ENCODE measurements at places on chromosomes 6 and 20.

DNA sequence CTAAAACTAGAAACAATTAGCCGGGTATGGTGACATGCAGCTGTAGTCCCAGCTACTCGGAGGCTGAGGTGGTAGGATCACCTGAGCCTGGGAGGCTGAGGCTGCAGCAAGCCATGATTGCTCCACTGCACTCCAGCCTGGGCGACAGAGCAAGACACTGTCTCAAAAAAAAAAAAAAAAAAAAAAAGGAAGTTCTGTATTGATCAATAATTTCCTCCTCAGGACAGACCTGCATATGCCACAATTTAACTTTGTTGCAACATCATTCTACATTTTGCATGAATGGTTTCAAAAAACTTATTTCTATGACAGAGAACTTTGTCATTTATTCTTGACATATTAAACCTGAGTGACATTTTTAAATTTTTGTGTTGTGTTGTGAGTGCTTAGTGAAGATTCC is 5.5 kb downstream of the DNAJC5 start:
- no peak for DNase-seq

DNA sequence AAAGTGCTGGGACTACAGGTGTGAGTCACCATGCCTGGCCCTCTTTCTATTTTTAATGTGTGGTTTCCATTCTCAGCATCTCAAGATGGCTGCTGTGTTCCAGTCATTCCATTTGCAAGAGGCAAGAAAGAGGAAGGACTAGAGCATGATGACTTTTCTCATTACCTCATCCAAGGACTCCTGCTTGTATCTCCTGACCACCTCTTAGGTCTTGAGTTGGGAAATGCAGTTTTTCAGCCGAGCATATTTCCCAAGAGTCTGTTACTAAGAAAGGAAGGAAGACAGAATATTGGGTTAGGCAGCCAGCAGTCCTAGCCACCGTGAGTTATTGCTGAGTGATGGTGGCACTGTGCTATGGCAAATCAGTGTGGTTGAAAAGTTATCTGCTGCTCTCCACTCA is 108.4 kb upstream of the INSM1 start:
- DNase-seq: no peak

DNA sequence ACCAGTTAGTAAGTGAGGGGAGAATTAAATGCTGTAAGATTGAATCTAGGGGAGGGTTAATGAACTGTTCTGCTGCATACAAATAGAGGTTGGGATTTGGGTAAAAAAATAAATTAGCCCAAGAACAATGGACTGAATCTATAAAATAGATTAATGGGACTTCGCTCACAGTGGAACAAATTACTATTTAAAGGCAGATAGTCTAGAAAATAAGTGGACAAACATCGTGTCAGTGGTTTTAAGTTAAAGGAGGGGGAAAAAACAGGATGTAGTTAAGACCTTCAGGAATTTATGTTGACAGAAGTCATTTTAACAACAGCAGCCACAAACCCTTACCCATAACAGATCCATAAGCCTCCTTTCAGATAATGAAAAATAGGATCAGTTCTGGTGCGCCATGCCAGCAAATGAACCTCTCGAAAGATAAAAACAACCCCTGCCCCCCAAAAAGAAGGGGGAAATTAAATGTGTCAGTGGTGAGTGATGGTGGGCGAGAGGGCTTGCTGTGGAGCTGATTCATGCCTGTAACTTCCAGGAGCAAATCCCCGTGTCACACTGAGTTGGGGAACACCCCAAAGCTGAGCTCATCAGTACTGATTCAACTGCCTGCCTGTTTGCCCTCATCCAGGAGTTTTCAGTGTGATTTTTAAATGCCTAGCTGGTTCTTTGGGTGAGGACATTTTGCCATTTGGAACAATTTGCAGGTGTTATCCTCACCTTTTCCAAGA is 86.8 kb downstream of the PPP1R14C start:
- no peak for DNase-seq

DNA sequence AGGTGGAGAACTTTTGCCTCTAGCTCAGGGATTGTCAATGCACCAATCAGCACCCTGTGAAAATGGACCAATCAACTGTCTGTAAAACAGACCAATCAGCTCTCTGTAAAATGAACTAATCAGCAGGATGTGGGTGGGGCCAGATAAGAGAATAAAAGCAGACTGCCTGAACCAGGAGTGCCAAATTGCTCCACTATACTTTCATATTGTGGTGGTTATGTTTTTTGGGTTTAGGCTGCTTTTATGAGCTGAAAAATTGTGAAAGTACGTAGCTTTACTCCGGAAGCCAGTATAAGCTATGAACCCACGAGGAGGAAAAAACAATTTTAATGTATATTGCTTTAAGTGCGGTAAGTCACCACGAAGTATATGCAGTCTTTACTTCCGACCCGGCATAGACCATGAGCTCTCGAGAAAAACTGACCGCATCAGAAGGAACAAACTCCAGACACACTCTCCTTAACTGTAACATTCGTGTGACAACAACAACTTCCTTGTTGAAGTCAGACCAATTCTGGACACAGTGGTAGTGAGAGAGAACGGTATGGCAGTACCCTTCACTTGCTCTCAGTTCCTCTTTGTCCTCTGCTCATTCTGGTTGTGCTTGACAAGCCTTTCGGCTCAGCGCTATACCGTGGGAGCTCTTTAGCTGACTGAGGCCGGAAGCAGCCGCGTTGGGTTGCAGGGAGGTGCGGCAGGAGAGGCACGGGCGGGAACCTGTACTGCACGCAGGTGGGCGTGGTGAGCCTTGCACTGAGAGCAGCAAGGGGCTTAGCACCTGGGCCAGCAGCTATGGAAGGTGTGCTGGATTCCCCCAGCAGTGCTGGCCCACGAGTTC is 81.9 kb upstream of the E2F3 start:
- DNase-seq: no peak

All from SW480 (cell line).